ACHN (cell line): ENCODE measurements at places on chromosomes 6 and 20.

DNA sequence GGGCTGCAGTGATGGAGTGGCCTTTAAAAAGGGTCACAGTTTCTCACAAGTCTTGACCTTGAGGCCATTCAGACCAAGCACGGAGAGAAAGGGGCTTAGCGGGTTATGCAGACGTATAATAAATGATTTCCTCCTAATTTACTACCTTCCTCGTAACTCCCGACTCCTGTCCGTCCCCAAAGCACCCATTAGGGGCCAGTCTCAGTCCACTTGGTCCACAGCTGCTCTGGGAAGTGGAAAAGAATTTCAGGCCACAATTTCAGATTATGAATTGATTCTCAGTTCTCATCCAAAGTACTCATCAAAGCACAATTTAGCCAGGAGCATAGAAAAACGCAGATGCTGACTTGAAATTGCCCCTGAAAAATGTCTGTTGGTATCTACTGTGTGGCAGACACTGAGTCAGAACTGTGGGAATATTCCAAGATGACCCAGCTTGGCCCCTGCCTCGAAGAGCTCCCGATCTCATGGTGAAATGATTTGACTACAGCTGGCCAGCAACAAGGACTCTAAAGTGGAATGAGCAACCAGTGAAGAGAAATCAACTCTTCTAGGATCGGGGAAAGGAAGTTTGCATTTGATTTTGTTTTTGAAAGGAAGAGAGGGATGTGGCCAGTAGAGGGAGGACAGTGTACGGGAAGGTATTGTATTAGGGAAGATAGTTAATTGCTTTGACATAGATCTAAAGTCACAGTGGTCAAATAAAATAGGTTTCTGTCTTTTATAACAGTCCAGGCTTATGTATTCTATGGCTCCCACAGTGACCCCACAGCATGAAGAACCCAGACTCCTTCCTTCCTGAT is 15.2 kb upstream of the STK35 start:
- DNase-seq, result no peak

DNA sequence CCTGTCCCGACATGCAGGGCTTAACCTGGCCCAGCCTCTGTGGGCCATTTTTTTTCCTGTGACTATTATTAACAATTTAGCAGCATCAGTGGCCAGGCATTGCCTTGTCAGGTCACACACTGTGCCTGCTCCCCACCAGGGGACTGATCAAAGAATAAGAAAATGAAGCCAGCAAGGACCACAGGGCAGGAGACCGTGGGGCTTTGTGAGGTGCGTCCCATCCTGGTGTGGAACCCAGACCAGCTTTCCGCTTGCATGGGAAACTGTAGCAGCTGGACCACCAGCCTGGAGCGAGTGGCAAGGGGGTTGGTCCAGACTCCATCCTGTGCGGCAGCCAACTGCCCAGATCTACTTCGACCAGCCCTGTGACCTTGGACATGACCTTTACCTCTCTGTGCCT is 218.3 kb downstream of the ANKRD60 start:
- DNase-seq, result no peak

DNA sequence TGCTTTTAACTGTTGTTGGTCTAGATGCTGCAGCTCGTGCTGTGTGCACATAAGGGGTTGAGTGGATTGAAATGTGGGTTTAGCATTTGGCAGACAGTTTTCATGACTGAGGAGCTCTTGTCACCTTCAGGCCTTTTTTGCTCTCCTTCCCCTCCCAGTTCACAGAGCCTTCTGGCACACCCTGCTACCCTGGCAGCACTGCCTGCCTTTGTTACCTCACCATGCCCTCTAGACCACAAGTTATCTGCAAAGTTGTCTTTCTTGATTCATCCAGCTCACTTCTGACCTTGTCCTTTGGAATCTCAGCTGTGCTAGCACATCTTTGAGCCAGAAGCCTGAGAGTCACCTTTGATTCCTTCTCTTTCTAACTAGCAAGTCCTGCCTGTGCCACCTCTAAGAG is 348.9 kb upstream of the ZFP64 start:
- no peak for DNase-seq

GRCh38 chr6:134729561-134729960 is 220.3 kb downstream of the ALDH8A1 start:
- DNase-seq, result no peak

DNA sequence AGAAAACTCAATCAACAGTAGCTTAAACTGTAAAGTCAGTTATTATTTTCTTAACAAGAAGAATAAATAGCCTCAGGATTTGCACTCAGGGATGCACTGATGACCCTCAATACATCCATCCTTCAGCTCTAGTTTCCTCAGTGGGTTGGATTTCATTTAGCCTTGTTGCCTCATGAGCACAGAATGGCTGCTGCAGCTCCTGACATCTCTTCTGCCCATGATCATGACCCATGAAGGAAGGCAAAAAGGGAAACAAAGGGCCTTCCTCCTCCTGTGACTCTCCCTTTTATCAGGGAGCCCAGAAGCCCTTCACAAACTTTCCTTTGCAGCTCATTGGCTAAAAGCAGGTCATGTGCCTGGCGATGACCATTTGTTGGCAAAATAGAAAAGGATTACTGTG is 51.2 kb upstream of the KCNG1 start:
- DNase-seq, result no peak

- DNase-seq, result no peak
These were observed 131.3 kb upstream of the OGFRL1 start for GRCh38 chr6:71157345-71157744.

- DNase-seq, result peak; percentile 45
These were observed 4.5 kb upstream of the SERINC1 start for GRCh38 chr6:122476131-122476530.

DNA sequence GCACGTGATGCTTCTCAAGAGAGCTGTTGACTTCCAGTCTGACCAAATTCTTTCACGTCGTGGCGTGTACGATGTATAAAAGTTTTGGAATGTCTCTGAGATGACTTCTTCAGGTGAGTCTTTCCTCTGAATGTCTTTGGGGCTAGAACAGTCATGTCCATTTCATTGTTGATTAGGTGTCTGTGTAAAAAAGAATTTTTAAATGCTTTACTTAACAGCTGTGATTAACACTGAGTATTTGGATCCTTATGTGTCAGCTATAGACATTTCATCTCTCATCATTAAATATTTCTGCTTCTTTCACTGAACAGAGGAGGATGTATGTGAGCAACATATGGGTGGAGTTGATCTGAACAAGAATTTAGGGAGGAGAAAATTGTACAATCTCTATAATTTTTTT is 29.3 kb upstream of the KIF13A start:
- no peak for DNase-seq

- no peak for DNase-seq
These were observed 27.5 kb upstream of the TGM6 start for GRCh38 chr20:2353231-2353630.

DNA sequence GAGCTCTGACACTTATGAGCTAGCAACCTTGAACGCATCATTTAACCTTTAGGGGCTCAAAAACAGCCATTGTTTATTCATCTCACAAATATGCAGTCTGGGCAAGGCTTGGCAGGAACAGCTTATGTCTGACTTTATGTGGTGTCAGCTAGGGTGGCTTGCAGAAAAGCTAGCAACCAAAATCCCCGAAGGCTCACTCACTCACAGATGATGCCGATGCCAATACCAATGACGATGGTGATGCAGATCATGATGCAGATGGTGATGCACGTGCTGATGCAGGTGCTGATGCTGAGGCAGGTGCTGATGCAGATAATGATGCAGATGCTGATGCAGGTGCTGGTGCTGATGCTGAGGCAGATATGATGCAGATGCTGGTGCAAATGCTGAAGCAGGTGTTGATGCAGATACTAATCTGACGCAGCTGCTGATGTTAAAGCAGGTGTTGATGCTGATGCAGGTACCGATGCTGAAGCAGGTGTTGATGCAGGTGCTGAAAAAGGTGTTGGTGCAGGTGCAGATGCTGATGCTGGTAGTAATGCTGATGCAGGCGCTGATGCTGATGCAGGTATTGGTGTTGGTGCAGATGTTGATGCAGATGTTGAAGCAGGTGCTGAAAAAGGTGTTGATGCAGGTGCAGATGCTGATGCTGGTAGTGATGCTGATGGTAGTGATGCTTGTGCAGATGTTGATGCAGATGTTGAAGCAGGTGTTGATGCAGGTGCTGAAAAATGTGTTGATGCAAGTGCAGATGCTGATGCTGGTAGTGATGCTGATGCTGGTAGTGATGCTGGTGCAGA is 195.6 kb downstream of the NFATC2 start:
- DNase-seq, result peak; percentile 41

DNA sequence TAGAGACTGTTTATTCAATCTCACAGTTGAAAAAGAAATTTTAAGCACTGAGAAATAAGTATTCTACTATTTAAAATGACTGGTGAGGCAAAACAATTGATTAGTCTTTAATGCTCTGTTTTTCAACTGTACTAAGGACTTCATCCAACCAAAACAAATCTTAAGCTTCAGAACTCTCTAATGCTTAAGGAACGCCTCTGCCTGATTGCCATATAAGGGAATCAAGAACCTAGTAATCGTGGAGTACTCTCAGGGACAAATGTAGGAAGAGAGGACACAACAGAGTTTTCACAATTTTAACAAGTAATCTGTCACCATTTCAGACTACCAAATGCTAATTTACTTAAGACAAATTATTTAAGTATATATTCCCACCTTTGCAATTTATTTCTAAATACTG is 16.1 kb downstream of the FBXO30 start:
- no peak for DNase-seq

DNA sequence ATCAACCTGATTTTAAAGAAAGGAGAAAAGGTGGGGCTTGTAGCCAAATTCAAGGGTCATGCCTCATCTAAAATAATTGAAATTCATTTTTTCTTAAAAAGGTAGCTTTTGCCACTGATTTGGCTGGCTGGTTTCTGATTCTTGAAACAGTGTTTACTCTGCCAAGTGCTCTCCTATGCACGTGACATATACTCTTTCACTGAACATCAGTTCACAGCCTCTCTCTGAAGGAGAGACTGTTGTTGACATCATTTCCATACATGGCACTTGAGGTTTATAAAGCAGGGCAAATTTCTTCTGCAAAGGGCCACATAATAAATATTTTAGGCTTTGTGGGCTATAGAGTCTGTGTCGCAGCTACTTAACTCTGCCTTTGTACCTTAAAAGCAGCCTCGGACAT is 40.4 kb upstream of the DOK5 start:
- no peak for DNase-seq

DNA sequence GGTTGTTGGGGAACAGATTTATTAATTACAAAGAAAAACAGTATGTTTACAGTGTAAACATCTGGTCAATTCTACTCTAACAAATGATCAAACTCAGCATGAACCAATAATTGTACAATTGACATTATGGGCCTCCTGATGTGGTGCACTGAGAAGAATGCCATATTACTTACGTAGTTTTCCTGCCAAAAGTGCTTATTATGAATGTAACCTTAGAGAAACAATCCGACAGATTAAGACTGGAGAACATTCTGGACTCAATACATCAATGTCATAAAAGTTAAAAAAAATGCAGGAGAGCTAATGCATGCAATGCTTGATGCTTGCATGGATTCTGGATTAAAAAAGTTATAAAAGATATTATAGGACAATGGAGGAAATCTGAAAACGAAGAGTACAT is 69.0 kb downstream of the LYRM4 start:
- no peak for DNase-seq

GRCh38 chr6:80547827-80548226 is 441.4 kb downstream of the BCKDHB start:
- no peak for DNase-seq

- DNase-seq, result no peak
These were observed 21.7 kb downstream of the RIPK1 start for GRCh38 chr6:3090013-3090412.

DNA sequence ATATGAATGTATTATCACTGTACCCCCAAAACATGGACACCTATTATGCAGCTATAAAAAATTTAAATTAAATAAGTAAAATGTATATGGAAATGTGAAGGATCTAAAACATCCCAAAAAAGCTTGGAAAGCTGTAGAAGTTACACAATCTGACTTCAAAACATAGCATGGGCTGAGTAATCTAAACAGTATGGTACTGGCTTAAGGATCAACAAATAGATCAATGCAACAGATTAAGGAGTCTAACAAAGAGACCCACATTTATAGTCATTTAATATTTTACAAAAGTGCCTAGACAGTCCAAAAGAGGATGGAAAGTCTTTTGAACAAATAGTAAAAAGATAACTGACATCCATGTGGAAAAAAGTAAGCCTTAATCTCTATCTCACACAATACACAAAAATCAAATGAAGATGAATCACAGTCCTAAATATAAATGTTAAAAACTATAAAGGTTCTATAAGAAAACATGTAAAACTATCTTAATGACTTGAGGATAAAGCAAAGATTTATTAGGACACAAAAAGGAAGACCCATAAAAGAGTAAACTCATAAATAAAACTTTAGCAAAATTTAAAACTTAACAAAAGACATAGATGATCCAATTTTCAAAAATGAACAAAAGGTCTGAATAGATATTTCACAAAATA is 46.8 kb downstream of the RANBP9 start:
- DNase-seq, result no peak

DNA sequence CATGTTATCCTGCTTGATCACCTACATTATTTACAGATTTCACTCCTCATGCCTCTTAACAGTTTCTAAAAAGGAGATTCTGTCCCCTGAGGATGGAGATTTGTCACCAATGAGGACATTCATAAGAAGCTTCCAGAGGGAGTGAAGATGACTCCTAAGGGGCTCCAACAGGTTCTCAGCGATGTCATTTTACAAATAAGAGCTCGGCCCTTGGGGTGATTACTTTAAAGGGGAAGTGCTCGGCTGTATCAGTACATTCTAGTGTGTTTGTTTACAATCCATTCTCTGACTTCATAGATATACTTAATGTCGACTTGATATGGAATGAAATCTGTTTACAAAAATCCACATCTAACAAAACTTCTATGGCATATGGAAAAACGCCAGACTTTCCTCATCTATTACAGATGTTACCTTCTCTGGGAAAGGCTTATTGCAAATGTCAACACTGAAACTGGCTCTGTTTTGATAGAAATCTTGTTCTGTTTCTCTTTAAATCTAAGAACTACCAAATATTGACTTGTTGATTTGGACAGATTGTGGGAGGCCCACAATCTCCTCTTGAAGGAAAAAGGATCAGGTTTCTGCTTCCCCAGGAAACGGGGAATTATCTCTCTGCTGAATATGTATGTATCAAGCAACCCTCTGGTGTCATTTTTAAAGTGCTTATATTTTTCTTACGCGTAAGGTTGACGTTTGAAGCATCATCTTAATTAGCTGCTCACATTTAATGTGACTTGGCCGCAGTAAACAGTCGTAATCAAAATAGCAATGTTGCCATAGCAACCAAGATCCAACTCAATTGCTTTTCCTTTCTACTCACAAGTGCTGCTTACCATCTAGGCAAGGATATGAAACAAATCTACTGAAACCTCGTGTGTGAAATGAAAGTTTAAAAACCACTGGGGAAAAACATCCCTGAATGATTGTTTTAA is 95.7 kb downstream of the SHLD1 start:
- no peak for DNase-seq
